DMS79 treated with DMSO at 0.1 percent for 48 hours (cell line): ENCODE measurements at places on chromosomes 16 and 17.

DNA sequence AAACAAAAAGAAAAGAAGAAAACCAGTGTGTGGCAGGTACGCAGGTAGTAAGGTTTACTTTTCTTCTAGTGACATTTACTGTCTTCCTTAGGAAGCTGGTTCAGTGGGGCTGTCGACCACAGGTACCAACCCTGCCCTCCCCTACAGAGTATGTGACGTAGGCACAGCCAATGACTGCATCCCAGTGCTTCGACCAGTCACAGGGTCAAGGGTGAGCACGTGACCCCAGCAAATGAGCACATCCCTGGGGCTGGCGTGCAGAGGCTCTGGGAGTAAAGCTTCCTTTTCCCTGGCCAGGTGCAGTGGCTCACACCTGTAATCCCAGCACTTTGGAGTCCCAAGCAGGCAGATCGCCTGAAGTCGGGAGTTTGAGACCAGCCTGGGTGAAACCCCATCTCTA lies 38.9 kb upstream of the PLCG2 start:
- DNase-seq = no peak

GRCh38 chr17:47741109-47741792 lies 8.2 kb downstream of the TBX21 start:
- no peak for DNase-seq

- DNase-seq = no peak
These were observed 36.0 kb downstream of the HASPIN start for GRCh38 chr17:3759597-3760216.

DNA sequence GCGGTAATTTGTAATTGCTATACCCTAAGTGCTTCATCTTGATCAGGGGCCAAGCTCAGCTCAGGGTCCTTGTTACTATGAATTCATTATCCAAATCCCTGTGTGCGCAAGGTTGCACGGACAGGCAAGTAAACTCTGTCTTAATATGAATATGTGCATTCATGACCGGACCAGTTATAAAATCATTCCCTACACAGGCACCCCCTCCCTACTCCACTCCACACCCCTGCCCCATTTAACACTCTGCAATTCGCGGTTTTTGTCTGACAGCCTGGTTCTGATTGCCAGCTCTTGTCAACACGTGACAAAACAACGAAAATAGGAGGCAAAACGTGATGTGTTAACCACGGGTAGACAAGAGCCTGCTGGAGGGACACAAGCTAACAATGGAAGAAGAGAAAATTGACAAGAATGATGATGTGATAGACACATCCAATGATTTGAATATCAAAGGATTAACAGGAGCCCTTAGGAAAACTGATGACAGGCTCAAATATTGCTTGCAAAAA lies 76.5 kb downstream of the CACNG3 start:
- no peak for DNase-seq

- no peak for DNase-seq
These were observed 184.9 kb downstream of the MSI2 start for GRCh38 chr17:57441270-57441600.

- DNase-seq = no peak
These were observed 14.8 kb upstream of the GOSR2 start for GRCh38 chr17:46908068-46908737.

DNA sequence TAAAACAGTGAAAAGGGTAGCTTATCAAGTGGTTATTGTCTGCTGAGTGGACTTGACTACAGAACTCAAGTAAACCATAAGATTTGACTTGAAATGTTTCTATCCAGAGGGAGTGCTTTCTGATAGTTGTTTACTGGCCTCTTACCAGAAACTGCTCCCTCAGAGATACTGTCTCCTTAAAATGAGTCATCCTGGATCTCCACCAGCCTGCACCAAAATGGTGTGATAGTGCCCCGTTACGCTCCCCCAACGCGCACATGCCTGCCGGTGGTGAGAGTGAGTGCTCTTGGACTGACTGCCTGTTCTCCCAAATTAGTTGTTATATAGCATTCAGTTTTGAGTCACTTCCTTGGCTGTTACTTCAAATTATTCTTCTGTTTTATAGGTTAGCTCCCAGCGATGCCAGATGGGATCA lies 22.9 kb downstream of the PRCD start:
- DNase-seq = no peak

GRCh38 chr17:83053739-83054451 lies 25.5 kb upstream of the METRNL start:
- DNase-seq = no peak

DNA sequence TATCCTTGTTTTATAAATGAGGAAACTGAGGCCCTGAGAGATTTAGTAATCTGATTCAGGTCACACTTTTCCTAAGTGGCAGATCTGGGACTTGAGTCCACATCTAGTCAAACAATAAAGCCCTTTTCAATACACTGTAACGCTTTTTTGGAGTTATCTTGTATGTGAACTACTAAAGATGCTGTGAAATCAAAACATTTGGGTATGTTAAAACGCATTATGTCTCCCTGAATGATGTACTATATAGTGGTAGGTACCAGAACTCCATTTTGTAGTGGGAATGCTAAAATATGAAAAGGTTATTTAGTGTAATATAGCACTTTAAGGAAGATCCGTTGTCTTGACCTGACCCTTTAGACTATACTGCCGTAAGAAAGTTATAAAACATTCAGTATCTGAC lies 57.2 kb downstream of the NACA2 start:
- DNase-seq = no peak

GRCh38 chr16:19678804-19679203 lies 39.2 kb downstream of the KNOP1 start:
- DNase-seq = no peak

DNA sequence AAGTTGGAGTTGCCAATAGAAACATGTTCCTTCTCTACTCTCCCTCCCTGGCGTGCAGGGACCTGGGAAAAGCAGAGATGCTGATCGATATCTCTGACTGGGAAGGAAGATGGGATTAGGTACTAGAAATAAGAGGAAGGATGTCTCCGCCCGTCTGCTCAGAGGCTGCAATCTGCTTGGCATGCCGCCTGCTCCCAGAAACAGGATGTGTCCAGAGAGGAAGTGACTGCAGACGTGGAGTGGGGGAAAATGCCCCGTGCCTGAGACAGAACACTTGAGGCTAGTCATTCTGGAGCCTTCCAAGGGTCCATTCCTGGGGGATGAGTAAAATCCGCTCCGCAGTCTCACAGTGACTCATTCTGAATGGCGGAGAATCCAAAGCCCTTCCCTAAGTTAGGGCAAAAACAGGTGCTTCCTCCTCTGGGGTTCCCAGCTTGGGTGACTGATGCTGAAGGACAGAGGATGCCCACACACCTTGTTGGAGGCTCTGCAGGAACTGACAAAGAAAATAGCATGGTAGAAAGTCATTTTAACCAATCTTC lies 45.0 kb upstream of the SMURF2 start:
- DNase-seq = peak; percentile 12

- DNase-seq = no peak
These were observed 611 bp downstream of the RRAD start for GRCh38 chr16:66924527-66925321.

GRCh38 chr16:5925850-5926249 lies 828.3 kb upstream of the EEF2KMT start:
- DNase-seq = no peak

DNA sequence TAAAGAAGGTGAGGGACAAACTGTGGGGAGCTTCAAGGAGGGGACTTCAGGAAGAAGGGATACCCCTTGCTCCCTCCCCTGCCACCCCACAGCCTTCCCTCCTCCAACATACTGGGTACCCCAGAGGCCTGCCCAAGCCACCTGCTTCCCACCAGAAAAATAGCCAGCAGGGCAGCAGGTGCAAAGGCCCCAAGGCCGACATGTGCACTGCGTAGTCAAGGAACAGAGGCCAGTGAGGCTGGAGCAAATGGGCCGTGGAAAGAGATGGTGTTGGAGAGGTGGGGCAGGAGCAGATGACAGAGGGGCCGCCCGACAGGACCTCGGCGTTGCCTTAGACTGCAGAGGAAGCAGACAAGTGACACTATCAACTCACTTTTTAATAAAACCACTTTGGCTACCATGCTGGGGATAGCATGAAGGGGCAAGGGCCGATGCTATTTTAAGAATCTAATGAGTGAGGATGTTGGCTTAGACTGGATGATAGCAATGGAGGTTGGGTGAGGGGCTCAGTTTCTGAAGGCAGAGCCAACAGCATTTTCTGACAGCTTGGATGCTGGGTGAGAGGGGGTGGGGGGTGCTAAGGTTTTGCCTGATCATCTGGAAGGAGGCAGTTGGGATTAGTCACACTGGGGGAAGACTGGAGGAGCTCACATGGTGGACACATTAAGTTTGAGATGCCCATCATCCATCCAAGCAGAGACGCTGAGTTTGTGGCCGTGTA lies 72.8 kb upstream of the TOB1 start:
- DNase-seq = no peak

DNA sequence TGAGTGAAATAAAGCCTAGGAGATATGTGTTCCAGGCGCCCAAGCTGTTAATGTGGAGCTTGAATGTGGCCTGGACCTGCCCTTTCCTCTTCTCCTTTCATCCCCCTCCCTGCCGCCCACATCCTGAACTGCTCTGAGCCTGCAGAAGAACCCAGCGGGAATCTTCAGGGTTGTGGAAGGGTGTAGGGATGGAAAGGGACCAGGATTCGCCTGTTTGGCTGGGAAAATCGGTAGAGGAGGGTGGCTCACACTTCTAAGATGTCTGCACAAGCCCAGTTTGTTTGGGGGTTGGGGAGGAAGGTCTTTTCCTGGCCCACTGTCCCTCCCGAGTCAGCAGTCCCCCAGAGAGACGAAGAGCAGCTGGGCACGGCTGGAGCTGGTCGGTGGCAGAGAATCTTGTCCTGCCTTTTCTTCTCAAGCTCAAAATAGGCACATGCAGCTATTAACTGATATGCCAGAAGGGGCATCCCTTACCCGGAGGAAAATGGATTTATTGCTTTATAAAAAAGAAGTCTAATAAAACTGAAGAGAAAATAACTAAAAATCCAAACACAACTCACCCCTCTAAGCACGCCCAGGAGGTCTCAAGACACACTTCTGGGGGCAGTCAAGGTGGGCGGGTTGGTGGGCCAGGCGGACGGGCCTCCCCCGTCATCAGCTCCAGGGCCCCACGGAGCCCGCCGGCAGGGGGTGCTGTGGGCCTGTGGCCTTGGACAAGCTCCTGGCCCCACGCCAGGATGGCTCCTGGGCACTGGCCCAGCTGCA lies 11.5 kb upstream of the PITPNA start:
- peak; percentile 8 for DNase-seq

DNA sequence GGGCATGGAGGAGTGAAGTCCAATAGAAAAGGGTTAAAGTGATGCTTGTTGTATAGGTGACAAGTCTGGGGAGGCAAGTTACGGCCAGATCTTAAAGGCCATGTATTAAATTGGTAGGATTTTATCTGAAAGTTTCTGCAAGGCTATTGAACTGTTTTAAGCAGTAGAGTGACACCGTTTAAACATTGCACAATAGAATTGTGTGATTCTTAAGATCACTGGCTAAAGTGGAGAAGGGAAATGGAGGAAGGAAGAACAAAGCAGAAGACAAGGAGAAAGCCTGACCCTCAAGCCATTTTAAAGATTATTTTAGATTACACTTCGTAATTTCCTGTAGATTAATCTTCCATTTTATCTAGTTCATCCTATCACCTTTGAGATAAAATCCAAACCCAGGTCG lies 5.6 kb upstream of the MPHOSPH6 start:
- DNase-seq = no peak

GRCh38 chr16:89442990-89443726 lies 47.2 kb downstream of the ANKRD11 start:
- peak; percentile 71 for DNase-seq

DNA sequence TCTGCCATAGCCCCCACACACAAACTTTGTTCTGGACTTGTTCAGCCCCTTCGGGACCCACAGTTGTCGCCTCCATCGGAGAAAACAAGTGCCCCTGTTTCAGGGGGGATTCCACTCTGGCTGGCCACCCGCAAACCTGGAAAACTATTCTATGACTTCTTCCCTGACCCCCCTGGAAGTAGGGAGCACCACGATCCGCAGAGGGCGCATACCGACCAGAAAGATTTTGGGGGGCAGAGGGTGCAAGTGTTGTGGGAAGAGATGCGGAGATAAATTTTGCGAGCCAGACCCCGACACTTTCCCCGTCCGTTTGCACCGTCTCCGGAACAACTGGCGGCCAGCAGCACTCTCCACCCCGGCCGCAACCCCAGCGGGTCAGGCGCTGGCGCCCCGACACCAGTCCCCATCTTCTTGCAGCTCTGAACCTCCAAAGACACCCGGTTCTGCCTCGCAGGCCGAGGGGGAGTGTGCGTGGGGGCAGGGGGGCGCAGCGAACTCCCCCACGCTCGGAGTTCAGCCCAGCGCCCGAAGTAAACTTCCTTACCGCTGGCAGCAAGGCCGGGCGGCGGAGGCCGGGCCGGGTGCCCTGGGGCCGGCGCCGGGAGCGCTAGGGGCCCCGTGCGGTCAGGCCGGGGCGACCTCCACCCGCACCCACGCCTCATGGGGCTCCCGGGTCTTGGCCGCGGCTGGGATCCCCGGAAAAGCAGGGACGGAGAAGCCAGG lies 744 bp downstream of the SALL1 start:
- DNase-seq = no peak

GRCh38 chr17:64448665-64449512 lies at the start of gene MILR1:
Gene MILR1, plus strand, starts transcription at chr17:64449115. Its CDS starts 54 bp downstream, at chr17:64449169.
- no peak for DNase-seq

DNA sequence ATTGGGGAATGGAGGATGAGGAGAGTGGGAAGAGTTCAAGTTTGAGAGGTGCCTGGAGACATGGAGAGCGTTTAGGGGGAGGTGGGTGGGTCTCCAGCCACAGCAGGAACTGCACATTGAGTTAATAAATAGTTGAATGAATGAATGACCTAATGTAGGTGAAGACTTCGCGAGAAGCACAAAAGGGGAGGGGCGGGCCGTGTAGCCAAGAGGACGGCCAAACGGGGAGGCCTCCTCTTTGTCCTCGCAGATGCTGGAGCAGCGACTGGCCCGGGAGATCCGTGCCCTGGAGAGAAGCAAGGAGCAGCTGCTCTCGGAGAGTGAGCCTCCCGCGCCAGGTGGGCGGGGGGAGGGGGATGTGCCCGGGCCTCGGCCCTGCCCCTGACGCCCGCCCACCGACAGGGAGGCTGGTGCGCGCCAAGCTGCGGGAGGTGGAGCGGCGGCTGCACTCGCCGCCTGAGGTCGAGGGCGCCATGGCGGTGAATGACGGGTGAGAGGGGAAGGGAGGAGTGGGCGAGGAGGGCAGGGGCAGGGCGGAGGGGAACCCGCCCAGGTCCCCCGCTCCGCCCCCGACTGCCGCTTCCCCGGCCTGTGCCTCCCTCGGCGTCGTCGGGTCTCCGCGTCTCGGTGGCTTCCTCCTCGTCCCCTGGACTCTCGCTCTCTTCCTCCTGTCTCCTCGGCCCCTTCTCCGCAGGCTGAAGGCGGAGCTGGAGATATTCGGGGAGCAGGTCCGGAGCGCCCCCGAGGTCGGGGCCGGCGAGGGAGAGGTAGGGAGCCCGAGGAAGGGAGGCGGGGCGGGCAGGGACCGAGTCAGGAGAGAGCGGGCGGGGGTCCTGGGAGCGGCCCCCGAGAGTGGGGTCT lies 12.9 kb downstream of the SYCE1L start:
- DNase-seq = peak; percentile 56

DNA sequence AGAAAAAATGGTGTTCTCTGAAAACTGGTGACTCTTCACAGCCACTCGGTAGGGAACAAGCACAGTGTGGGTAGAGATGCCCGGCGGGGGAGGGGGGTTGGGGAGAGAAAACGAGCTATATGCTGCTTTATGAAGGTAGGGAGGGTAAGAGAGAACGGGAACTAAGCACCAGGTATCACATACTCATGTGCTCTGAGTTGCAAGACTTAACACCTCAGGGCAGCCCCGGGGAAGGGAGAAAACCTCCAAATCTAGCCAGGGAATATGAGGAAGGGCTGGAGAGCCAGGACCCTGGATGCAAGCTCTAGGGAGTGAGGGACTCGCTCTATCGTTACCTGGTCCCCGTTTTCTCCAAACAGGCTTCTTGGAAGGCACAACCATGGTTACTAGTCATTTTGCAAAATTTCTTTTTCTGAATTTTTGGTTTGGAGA lies 35.3 kb downstream of the HIC1 start:
- DNase-seq = no peak
